Renal cortical epithelial cell (primary cell): ENCODE measurements at places on chromosomes 5 and 9.

DNA sequence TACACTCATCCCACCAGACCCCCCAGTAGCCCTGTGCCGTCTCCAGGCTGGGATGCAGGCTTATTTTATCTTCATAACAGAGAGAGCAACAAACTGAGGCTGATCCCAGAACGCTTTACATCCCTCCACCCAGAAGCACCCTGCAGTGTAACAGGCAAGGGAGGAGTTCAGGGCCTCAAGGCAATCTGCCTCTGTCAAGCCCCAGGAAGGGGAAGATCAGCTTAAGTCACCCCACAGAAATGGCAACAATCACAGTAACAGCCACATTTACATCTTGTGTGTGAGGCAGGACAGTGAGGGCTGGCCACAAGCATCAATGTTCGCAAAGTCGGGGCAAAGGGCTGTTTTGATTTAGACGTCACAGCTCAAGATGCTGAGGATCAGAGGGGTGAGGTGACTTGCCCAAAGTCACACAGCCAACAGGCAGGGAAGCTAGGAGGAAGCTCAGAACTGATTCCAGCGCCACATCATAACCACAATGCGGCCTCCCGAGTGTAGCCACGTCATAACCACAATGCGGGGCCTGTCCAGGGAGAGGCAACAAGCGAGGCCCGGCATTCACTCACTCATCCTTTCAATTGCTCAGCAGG lies 14.4 kb downstream of the STK10 start:
- no peak for DNase-seq

GRCh38 chr5:6715271-6715670 lies 2.0 kb downstream of the TENT4A start:
- no peak for DNase-seq

- DNase-seq = no peak
Measured at GRCh38 chr9:4537581-4537980, 47.3 kb downstream of the SLC1A1 start.

GRCh38 chr9:114694719-114695269 lies 12.8 kb upstream of the TEX48 start:
- DNase-seq = no peak
